ENCODE measurements at places on chromosomes 11 and 22.

GRCh38 chr11:61793083-61793828 lies 545 bp downstream of the FEN1 start:
- no peak for DNase-seq

- DNase-seq = no peak
These were observed 21.0 kb upstream of the AMOTL1 start for GRCh38 chr11:94747146-94747545.

DNA sequence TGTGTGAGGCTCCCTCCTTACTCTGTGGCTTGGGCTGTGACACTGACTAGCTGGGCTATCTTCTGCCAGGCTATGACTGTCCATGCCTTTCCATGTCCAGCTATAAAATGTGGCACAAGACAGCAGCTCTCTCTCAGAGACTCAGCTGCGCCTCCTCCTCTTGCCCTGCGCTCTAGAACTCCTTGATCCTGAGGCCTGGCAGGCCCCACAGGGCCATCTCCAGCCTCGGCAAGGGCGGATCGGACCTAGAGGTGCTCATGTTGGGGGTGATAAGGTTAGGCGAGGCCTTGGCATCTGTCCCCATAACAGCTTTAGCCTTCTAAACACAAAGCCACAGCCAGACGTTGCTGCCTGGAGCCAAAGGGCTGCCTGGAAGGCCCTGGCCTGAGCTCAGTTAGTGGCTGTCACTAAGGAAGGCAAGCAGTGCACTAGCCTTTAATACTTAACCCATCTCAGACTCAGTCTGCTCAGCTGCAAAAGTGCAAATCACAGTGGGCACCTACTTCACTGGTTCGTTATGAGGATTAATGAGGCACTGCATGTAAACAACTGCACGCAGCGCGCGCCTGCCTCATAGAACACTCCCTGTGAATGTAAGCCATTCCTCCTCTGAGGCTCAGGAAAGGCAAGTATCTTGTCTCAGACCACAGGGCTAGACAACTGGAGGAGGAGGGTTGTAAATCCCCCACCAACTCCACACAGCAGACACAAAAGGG lies 1.2 kb downstream of the GUCD1 start:
- DNase-seq = no peak

DNA sequence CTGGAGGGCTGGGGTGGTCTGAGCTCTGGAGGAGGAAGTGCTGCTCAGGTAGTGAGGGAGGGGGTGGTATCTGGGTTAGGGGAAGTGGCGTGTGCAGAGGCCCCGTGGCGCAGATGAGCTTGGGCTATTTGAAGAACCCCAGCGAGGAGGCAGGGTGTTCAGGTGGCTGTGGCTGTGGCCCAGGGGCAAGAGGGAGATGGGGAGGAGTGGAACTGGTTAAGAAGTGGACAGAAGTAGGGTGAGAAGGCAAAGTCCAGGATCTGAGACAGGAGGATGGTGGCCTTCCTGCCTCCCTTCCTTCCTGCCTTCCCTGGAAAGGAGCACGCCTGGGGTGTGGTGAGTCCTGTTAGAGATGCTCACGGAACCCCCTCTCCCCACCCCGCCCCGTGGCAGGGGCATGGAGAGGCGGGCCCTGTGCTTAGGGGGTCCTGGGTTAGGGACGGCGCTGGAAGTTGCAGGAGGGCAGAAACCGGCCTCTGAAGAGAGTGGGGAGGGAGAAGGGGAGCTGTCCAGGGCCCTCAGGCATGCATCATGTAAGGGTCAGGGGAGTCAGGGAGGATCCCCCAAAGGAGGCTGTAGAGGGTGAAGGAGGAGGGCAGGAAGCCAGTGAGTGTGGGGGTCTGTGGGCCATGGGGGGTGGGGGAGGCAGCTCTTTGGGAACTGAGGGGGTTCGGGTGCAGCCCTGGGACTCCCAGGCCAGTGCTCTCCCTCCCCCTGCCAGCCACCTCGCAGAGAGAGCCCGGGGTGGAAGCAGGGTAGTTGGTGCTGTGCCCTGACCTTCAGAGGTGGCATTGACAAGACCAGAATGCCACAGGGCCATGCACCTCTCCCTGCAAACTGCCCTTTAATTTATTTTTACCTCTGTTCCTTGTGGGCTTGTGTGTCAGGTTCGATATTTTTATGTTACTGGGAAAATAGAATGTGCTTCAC lies 63.7 kb upstream of the PARVG start:
- no peak for DNase-seq

- no peak for DNase-seq
These were observed 82.9 kb upstream of the THY1 start for GRCh38 chr11:119505861-119506260.

DNA sequence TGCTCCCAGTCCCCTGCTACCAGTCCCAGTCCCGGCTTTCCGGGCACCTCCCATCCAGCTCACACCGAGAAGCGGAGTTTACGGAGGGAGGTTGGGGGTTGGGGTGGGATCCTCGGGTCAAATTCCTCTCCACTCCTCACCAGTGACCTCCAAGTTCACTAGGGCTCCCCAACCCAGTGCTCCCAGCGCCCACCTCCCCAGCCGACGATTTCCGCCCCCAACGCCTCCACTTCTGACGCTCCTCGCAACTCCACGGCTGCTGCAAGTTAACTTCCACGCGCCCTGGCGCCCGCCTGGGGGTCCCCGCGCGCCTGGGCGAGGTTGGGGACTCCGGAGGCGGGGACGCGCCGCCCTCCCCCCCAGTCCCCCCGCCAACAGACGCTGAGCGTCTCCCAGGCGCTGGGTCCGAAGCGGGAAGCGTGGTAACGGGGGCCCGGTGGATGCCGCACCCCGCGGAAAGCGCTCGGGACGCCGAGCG lies 526 bp downstream of the TPST2 start:
- DNase-seq = peak; percentile 57

DNA sequence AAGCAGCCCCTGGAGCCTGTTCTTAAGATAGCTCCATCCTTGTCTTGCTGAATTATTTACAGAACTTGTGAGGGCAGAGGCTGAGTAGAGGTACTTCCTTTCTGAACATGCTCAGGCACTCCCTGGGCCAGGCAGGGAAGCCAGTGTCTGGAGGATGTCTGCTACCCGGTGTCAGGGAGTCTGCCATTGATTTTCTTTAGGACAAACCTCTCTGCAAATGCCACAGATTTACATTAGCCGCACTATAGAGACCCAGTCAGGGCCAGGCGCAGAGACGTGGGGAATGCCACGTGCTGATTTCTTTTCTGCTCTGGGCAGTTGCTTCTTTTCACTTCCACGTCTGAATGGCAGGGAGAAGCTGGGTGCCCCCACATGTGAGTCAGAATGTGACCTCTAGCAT lies 585.5 kb downstream of the NTM start:
- no peak for DNase-seq

- DNase-seq = no peak
These were observed 160.9 kb downstream of the CACNA1I start for GRCh38 chr22:39731481-39731880.

DNA sequence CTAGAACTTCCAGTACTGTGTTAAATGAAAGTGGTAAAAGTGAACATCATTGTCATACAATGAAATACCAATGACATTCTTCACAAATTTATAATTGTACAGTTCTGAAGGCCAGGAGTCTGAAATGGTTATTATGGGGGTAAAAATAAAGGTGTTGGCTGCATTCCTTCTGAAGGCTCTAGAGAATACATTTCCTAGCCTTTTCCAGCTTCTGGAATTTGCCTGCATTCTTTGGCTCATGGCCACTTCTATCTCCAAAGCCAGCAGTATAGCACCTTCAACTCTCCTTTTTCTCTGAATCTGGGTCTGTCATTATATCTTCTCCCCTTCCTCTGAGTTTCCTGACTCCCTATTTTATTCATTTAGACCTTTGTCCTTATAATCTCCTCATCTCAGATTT lies 1232.7 kb upstream of the TENM4 start:
- DNase-seq = no peak

GRCh38 chr22:36286096-36286957 lies 33.4 kb downstream of the APOL1 start:
- DNase-seq = peak; percentile 72

DNA sequence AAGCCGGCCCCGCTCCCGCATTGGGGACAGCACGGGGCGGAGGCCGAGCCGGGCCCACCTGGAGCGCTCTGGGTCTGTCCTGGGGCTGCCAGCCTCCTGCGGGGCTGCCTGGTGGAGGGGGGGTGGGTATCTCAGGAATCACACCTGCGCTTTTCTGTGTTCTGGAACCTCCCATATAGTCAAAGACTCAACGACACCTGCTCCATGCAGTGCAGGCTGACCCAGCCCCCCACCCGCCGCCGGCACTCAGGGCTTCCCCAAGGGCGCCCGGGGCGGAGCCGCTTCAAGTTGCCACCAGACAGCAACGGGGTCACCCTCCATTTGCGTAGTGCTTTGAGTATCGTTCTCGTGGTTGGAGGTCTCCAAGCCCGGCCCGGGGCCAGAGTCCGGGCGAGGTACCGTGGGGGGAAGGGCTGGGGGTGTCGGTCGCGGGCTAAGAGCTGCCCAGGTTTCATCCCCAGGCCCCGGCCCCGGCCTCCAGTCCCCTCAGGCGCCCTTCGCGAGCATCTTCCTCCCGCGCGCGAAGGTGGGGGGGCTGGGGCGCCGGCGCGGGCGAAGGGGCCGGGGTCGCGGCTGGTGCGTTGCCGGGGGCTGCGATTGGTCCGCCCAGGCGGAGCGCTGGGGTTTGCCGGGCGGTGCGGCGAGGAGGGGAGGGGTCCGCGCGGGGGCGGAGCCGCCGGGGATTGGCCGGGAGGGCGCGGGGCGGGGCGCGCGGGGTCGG lies 6.6 kb downstream of the TSPAN4 start:
- no peak for DNase-seq

- DNase-seq = no peak
These were observed 10.3 kb downstream of the CYP2R1 start for GRCh38 chr11:14881576-14882193.

GRCh38 chr11:6194065-6194581 lies 4.9 kb upstream of the OR52W1 start:
- no peak for DNase-seq

DNA sequence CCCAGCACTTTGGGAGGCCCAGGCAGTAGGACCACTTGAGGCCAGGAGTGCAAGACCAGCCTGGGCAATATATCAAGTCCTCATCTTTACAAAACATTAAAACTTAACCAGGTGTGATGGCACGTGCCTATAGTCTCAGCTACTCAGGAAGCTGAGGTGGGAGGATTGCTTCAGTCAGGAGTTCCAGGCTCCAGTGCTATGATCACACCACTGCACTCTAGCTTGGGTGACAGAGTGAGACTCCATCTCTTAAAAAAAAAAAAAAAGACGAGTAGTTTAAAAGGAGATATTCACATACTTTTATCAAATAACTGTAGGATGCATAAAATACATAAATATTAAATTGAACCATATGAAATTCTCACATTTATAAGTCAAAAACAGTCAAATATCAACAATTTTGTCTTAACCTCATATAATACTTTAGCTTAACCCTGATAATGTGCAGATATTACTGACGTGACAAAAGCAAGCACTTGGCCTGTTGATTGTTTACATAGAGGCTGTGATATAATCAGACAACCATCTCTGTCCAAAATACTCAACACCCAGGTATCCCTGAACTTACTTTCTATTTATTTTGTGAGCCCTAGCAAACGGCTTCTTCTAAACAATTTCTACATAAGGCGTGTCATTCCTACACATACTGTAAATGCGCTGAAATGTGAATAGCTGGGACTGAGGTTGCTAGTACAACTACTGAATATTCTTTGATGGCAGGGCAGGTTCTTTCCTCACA lies 57.0 kb downstream of the PRCP start:
- DNase-seq = no peak

DNA sequence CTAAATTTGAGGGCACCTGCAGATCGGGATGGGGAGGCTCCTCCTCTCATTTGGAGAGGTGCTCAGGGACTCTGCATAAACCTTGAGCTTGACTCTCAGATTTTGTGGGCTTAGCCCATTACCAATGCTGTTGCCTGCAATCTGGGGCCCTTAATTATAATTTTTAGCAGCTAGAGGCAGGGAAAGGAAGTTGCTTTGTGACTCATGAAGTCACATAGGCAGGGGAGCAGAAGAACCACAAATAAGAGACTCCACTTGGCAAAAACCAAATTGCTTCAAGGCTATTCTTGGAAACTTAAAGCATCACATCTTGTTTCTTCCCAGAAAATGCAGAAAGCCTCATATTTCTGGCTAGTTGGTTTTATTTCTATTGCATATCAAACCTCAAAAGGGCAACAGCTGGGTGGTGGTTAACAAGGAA lies 46.9 kb downstream of the MICAL2 start:
- no peak for DNase-seq
